HTR-8/SVneo (cell line): ENCODE measurements at places on chromosomes 6 and 20.

DNA sequence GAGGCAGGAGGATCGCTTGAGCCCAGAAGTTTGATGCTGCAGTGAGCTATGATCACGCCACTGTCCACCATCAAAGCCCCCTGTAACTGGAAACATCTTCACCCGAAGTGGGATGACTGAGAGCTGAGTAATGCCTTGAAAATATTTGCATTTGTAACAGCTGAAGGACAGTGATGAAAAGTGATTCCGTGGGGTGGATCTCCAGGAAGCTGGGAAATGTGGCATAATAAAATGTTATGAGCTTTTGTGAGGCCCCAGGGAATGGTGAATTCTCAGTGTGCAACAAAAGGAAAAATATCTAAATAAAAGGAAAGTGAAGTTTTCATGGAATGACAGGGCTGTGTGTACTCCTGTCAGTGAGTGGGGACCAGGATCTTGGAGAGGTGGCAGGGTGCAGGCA, 92.0 kb downstream of the JAG1 start:
- DNase-seq = peak; percentile 59

GRCh38 chr6:138862456-138862855, 66.6 kb downstream of the ECT2L start:
- no peak for DNase-seq

DNA sequence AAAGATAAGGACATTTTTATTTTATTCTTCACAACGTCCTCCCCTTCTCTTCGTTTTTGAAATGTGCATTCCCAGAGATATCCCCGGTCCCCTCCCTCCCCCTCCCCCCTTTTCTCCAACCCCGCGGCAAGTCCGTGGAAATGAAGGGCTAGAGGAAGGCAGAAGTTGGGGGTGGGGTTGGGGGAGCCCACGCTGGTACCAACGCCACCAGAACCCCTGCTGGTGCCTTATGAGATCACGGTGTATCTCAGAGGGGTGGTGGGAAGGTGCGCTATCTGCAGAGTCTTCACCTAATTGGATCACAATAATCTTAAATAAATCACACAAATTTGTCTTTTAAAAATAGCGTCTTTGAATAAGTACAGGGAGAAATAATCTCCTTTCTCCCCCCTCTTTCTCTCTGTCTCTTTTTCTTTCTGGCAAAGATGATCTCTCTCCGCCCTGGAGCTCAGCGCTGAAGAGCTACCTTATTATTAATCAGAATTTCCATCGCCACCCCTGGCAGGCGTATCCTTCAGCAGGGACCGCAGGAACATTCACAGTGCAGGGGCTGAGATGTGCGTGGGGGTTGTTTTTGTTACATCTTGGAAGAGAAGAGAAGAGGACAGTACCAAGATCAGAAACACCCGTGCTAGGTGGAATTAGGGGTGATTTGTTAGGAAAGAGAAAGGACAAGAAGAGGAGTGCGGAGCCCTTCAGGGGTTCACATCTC, 915 bp downstream of the CLVS2 start:
- DNase-seq = no peak

DNA sequence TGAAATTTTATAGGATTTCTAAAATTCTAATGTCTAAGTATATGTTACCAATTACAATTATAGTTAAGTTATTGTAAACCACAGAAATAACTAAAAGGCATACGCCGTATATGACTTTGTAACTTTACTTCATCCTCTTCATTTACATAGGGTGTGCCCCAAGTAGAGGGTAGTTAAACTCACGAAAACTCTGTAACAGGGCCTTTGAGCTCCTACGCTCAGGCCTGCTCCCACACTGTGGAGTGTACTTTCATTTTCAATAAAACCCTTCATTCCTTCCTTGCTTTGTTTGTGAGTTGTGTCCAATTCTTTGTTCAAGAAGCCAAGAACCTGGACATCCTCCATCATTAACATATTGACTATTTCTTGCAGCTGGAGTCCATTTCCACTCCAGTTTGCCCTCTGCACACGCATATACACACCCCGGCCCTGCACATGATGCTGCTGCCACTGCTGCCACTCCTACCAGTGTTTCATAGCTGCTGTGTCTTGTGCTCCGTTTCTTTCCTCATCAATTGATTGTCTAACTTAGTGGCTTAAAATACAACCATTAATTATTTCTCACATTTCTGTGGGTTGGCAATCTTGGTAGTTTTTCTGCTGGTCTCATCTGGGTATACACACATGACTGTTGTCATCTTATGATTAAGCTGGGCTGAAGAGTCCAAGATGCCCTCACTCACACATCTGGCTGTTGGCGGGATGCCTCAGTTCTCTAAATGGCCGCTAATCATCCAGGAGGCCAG, 33.0 kb upstream of the SCP2D1 start:
- DNase-seq = no peak

GRCh38 chr20:48635791-48636267, 192.0 kb downstream of the PREX1 start:
- peak; percentile 98 for DNase-seq

GRCh38 chr6:17392978-17393891, at the start of gene CAP2:
CAP2 (plus strand) TSS chr6:17393595; CDS start chr6:17421556, 27,961 bp downstream.
- peak; percentile 72 for DNase-seq

GRCh38 chr20:57553376-57554018, 7.4 kb upstream of the PCK1 start:
- DNase-seq = no peak

GRCh38 chr20:37564388-37565133, 36.9 kb upstream of the BLCAP start:
- DNase-seq = peak; percentile 83

DNA sequence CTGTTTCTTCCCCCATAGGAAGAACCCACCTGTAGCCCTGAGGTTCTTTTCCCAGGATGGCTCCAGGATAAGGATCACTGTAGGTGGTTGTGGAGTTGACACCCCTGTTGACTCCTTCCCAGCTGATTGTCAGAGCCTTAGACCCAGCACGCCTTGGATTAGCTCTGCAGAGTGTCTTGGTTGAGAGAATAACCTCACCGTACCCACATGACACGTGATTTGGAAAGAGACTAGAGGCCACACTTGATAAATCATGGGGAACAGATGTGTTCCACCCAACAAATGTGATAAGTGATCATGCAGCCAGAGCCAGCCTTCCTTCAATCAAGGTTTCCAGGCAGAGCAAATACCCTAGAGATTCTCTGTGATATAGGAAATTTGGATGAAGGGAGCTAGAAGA, 12.2 kb downstream of the BTN3A1 start:
- DNase-seq = no peak
